Osteocyte (in vitro differentiated cells): ENCODE measurements at places on chromosomes 12 and 14. TPM values are rescaled to one million over a fixed set of nuclear protein-coding genes. Genes with fewer than 3 reads are reported as not detected.

DNA sequence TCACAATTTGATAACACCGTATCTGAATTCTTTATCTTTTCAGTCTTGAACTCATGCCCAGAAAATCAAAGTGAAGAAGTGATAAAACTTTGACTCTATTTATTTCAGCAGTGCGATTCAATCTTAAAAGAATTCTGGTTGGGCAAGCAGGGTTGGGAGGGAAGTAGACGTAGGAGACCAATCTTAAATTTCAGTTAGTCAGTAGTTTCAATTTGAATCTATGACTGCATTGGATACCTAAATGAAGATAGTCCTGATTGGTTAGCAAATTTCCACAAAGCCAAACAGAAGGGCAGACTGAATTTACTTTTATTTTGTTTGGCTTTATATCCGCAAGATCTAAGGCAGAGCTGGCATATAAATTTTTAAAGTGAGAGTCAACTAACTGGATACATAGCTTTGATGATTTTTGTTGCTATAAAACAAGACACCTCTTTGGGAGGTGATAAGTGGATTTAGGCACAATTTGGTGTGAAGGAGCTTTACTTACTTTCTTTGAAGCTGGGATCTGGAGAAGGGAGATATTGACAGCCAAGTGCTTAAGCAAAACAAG lies 2.6 kb downstream of the ACSS3 start:
- H3K36me3 ChIP-seq, result no peaks in the 10 kb centered on the region
- H3K4me3 ChIP-seq, result no peak overlapping the region
- peaks cover 9% of the 10 kb centered on the region for H3K27me3 ChIP-seq
- peaks cover 29% of the 10 kb centered on the region for H3K4me1 ChIP-seq
- DNase-seq, result no peak
- no peak overlapping the region for H3K27ac ChIP-seq

KRT75 gene
- not detected in 2 replicates for total RNA-seq

AMDHD1 gene
- not detected in 2 replicates for total RNA-seq

GZMB gene
- not detected in 2 replicates for total RNA-seq

TOMM20L gene
- not detected in 2 replicates for total RNA-seq
